Activated CD4-positive, alpha-beta T cell treated with anti-CD3 and anti-CD28 coated beads for 4 hours (primary cell): ENCODE measurements at places on chromosomes 5 and 9.

DNA sequence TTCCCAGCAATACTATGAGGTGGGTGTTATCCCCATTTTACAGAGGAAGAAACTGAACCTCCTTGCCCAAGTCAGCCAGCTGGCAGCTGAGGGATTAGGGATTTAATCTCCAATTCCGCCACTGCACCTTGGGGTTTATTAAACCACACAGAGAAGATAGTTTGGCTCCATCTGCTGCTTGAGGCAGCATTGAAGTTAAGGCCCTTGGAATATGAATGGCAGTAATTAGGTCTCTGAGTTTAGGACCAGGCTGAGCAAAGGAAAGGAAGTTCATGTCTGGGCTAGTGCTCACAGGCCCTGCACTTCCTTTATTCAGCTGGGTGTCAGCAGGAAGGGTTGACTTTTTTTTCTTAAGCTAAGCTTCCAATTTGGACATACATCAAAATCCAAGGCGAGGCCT lies 86.9 kb upstream of the GDNF start:
- DNase-seq, result no peak

DNA sequence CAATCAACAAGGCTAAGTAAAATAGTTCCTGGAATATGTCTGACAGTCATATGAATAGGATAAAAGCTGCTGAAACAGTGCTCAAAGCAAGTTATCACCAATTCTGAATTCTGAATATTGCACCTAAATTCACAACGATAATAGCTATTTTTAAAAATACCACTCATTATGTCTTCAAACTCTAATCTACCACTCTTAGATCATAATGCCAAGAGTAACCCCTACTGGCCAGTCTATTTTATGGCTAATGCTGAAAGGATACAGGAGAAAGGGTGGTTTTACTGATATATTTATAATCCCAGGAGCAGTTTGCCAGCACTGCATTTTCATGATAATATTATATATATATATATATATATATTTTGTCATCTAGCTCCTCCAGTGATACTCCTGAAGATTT lies 232.8 kb downstream of the PDE4D start:
- no peak for DNase-seq

DNA sequence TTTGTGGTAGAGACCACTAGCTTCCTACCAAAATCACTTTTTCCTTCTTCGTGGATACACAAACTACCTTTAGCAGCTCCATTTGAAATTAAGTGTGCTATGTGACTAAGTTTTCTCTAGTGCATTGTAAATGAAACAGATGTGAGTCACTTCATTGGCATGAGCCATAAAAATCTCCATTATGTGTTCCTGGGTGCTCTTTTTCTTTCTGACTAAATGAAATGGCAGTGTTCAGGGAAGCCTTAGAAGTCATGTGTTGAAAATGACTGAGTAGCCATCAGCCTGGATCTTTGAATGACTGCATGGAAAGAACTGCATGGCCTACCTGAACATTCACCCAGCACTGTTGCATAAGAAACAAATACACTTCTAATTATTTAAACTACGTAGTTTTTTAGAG lies 107.9 kb downstream of the NDUFAF2 start:
- DNase-seq, result no peak

- no peak for DNase-seq
Observed at GRCh38 chr5:135492319-135492626, 40.1 kb upstream of the TIFAB start.
